ENCODE measurements at places on chromosomes 13 and 19.

GRCh38 chr13:100652510-100652909 is 22.1 kb downstream of the TMTC4 start:
- DNase-seq, result no peak

DNA sequence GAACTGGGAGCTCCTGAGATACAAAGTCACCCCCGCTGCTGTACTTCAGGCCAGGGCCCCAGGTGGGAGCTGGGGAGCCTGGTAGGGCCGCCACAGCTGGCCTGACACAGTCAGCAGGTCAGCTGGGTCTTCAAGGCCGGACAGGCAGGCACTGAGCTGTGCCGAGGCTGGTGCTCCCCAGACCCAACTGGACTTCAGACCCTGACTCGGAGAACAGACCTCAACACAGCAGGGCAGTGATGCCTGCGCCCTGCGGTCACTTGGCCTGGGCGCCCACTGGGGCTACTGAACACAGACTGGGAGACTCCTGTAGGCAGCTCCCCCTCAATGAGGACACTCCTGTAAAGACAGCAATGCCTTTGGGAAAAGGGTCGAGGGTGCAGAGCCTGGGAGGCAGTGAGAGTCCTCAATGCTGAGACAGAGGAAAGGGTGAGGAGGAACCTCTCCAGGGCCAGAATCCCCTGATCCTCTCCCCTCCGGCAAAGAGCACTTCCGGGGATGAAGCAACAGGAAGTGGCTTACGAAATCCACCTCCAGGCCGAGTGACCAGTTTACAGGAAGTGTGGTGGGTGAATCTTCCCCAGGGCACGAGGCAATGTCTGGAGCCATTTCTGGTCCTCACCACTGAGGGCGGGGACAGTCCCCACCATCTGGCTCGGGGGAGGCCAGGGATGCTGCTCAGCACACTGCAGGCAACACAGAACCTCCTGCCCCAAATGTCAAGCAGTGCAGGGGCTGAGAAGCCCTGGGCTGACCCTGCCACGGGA is 40.8 kb upstream of the ISYNA1 start:
- no peak for DNase-seq

- no peak for DNase-seq
Observed at GRCh38 chr13:29943686-29944085, 93.3 kb upstream of the UBL3 start.

GRCh38 chr19:8311461-8312260 is 3.5 kb upstream of the CD320 start:
- DNase-seq, result no peak

DNA sequence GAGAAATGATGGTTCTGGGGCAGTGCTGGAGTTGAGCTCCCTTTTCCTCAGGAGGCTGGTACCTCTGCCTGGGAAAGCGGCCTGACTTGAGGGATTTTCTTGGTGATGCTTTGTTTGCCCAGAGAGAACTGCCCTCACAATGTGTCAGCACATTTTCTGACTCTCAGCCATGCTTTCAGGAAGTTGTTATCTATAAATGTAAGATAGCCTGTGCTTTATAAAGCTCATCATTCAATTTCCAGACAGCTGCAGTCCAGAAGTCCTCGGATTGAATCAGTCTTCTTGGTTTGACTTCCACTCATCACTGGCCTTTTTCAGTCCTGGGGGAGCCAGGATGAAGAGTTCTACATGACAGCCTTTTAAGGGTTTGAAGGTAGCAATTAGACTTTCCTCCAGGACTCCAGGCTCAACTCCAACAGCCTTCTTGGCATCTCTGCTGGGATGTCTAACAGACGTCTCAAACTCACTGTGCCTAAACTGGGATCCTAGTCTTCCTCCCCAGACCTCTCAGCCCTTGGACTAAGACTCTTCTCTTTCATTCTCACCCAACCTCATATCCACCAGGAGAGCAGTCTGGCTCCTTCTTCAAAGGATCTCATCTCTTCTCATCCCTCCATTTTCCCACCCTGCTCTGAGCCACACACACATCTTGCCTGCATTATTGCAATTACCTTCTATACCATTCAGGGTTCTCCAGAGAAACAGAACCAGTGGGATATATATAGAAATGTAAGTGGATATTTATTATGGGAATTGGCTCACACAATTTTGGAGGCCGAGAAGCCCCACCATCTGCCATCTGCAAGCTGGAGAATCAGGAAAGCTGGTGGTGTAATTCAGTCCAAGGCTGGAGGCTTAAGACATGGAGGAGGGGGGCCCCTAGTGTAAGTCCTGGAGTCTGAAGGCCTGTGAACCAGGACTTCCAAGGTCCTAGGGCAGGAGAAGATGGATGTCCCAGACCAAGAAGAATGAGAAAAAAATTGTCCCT is 13.1 kb downstream of the ERICH6B start:
- DNase-seq, result no peak

- no peak for DNase-seq
Observed at GRCh38 chr19:33706631-33707030, 84.9 kb downstream of the CHST8 start.

DNA sequence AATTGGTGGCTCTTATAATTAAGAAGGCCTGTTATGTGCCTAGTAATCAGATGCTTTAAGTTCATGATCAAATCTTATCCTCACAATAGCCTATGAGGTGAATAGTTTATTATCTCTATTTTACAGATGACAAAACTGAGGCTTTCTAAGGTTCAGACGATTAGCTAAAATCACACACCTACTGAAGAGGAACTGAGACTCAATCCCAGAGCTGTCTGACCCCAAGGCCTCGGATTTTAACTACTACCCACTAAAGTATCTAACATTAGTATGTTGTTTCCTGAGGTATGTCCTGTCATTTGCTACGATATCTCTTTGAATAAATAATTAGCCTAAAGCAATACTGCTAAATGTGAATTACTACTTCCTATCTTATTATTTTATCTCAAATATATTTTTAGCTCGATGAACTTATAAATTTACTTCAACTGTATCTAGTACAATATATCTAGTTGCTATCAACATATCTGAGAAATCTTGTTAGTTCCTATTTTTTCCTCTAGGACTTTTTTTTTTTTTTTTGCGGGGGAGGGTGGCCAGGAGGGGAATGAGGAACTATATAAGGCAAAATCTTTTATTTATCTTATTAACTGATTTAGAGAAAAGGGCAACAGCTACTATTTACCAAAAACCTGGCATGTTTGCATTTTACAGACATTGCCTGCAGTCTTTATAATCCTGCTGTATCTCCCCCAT is 118.5 kb downstream of the ABCC4 start:
- DNase-seq, result no peak

GRCh38 chr19:1912760-1913505 is 7.7 kb downstream of the ADAT3 start:
- DNase-seq, result no peak

DNA sequence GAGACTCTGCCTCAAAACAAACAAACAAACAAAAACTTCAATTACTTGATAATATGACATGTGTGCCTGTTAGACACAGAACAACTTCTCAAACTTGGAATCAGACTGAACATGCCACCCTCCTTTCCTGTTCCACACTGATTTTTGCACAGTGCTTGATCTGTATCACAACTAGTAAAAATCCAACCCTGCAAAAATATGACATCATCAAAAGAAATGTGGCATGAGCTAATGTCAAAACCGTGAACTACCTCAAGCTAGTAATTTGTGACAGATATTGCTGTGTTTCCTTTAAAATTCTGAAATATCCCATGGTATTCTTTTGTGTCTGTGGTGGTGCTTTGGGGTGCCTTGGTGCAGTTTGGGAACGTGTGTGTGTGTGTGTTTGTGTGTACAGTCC is 8.2 kb downstream of the MYCBP2 start:
- no peak for DNase-seq

DNA sequence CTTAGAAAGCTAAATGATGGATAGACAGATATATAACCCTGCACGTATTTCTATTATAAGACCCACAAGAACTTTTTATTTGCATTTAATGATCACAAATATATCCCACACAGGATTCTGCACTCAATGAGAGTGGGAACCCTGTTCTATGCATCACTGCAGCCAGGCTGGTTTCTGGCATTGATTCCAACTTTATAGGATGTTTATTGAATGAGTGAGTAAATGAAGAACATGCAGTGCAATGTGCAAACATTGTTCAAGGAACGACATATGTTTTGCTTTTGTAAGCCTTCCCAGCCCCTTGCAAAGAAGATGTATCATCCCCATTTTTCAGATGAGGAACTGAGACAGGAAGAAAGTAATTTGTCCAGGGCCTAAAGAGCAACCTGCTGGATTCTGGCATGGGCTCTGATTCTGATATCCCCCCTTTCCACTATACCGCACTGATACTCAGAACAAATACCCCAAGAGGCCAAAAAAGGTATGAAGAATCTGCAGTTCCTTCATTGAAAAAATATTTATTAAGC is 246.3 kb downstream of the LACC1 start:
- DNase-seq, result no peak

GRCh38 chr13:92806215-92806614 is 420.4 kb upstream of the GPC6 start:
- DNase-seq, result no peak

DNA sequence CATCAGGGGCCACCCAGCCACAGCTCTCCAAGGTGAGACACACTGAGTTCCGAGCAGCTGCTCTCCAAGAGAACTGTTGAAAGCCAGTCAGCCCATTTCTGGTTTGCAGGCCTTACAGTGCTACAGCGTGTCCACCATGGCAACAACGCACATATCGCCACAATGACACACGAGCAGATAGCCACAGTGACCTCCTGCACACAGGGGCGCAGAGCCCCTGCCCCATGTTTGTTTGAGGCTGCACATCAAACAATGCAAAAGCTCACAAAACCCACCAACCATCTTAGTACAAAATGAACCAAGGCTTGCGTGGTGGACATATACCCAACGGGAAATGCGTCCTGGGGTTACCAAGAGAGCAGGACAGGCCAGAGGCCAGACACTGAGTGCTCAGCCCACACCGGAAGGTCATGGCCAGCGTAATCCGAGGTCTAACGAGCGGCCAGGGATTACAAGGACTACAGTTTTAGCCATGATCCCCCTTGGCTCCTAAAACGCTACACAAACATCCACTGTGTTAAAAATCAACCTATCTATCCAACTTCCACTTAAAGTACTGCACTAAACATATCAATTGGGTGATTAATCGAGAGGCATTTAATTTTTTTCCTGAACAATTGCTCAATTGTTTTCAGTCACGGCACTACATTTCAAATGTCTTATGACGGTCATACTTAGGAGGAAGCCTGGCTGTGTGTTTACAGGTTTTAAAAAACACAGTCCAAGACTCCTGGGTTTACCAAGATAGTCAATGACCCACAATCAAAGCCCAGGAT is 56.0 kb downstream of the STK24 start:
- no peak for DNase-seq

DNA sequence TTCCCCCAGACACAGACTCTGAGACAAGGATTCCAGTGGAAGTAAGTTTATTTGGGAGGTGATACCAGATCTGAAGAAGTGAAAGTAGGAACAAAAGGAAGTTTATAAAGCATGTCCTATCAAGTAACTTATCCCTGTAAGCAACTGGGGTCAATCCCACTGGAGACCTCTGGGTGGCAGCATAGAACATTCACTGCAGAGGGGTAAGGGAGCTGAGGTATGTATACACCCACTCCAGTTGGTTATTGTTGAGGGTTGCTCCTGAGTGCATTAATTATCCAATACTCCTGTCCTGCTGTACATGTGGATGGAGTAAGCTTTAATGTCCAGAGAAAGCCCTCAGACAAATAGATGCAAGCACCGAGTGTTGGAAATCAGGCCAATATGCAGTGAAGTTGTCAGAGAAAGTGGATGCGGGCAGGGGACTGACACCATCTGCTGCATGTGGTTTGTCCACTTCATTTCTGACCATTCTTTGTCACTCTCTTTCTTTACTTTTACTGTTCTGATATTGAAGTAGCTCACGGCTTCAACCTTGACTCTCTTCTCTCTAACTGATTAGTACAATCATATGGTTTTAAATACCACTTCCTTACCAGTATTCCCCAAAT is 46.7 kb downstream of the NOTCH3 start:
- DNase-seq, result no peak

DNA sequence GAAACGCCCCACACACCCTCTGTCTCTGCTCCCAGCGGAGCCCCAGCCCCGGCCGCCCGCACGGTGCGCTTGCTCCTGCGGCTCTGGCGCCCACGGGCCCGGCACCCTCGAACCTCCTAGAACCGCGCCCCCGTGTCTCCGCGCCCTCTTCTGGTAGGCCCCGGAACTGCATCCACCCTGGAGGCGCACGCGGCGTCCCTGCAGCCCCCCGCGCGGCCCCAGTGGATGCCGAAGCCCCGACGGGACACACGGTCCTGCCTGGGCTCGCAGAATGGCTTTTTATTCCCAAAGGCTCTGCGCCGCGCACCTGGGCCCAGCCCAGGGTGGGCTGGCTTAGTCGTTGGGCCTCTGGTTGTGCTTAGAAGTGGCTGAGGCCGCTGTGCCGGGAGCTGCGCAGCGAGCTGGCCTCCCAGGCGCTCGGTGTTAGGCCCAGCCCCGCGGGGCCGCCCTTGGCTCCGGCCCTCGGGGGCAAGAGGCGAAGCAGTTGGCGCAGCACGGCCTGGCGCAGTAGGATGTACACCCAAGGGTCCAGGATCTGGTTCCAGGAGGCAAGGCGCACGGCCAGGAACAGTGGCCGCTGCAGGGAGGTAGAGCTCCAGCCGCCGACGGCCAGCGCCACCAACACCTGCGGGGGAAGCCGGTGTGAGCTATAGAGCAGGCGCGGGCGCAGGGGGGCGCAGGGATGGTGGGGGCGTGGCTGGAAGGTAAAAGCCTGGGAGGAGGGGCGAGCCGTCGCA is 2.8 kb downstream of the PTGER1 start:
- DNase-seq, result peak; percentile 93

- DNase-seq, result no peak
Observed at GRCh38 chr19:48745208-48745995, 1.3 kb downstream of the IZUMO1 start.

GRCh38 chr19:18657590-18658365 is 20.9 kb downstream of the KLHL26 start:
- DNase-seq, result no peak

- no peak for DNase-seq
Observed at GRCh38 chr13:110418944-110419343, 111.9 kb downstream of the COL4A2 start.

DNA sequence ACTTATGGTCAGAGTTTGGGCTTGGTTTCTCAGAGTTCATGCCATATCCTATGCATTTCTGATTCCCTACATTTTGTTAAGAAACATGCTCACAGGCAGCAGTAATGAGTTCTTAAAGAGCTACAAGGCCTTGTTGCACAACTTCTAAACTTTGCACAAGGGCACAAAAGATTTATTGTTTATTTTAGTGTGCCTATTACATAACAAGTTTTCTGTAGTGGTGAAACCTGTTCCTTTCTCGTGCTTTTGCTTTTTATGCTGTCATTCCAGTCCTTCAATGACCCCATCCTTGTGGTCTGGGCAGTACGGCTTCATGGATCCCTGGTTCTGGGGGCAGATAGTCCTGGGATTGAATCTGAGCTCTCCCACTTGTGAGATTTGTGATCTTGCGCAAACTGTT is 17.8 kb downstream of the ZNF507 start:
- DNase-seq, result no peak

DNA sequence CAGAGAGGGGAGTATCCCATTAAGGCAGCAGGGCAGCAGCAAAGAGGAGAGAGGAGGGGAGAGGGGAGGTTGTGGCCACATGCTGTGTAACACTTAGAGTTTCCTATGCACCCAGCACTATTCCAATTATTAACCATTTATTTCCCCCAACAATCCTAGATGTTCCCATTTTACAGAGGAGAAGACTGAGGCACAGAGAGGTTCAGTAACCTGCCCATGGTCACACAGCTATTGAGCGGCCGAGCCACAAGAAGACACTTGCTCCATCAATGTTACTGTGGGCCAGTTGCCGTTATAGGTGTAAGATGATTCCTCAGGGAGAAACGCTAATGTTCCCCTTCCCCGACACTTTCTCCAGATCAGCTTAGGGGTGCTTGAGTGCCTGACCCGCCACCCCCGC is 69.2 kb downstream of the INSR start:
- DNase-seq, result no peak

- DNase-seq, result no peak
Observed at GRCh38 chr19:52398081-52398441, 412 bp downstream of the ZNF528 start.
